ENCODE measurements at places on chromosomes 2 and 18.

DNA sequence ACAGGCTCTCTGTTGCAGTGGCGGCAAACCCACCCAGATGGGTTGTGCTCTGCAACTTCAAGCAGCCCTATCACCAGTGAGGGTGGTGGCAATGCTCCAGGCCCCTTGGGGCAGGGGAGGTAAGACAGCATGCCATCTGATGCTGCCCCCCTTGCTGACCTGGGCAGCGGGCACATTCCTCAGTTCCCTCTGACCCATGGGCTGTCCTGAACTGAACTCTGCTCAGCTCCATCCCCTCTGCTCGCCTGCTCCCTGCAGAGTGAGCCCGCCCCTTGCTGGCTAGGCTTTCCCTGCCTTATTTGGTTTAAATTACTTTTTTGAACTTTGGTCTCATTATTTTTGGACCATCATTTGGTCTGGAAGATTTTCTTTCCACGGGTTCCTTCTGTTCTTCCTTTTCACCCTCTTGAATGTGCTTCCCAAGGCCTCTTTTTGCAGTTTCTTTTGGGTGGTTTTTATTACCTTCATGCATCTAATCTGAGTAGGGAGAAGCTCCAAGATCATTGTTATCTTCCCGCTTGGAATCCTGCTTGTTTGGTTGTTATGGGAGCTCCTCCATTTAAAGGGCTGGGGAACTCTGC, 565.4 kb downstream of the TNS1 start:
- no peak for DNase-seq

GRCh38 chr2:241103176-241103595, 1.1 kb upstream of the MTERF4 start:
- no peak for DNase-seq

GRCh38 chr2:238692562-238692961, 155.3 kb upstream of the TWIST2 start:
- no peak for DNase-seq

- DNase-seq = no peak
Measured at GRCh38 chr18:29962579-29962978, 1080.0 kb downstream of the DSC3 start.

DNA sequence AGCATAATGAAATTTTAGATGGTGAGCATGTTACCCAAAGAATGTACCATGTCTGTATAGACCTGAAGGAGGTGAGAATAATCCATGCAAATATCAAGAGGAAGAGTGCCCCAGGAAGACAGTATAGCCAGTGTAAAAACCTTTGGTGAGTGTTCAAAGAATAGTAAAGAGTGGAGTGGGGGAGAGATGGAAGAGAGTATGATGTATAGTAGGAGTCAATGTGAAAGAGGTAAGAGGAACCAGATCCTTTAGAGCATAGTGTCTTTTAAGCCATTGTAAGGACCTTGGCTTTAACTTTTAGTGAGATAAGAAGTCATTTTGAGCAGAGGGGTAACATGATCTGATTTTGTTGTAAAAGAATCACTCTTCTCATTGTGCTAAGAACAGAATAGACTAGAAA, 1052.3 kb upstream of the ZEB2 start:
- DNase-seq = no peak

DNA sequence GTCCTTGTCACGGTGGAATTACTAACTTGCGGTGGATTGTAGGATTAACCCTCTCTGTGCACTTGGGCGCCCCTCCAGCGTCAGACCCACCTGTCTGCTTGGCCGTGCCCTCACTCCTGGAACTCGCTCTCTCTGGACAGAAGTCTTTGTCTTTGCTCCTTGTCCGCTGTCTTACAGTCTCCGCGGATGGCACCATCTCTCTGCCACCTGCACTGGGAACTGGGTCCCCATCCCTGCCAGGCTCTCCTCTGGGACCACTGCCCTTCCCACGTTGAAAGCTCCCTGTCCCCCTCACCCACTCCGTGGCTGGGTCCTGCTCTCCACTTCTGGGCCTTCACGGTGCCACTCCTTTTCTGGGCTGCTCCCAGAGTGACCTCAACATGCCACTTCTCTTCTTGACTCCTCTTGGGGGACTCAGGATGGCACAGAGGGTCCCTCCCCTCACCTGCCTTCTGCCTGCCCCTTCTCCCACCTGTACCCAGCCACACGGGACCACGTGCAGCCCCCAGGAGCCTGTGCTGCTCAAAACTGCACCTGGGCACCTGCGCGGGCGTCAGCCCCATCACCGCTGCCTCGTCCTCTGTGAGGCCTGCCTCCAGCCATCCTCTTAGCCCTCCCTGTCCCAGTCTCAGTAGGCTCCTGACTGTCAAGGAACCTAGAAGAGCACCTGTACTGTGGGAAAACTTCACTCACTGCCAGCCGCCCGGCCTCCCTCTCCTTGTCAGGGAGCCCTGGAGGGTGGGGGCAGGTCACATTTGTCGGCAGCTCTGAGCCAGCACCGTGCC, 11.1 kb downstream of the CNDP2 start:
- no peak for DNase-seq

DNA sequence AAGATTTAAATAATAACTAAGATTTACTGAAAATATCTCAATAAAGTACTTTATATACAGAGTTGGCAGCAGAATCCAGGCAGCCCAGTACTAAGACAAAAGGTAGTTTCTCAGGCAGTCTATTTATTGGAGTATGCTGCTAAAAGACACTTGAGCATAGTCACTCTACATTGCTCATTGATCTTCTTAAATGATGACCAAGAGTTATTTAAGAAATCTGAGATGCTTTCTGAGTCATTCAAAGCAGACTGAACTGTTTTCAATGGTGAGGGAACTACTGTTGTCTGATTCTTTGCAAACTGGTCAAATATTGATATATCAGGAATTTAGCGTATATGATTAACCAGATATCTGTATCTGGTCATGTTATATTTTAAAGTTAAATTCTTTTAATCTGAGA, 133.6 kb downstream of the PHLPP1 start:
- DNase-seq = no peak

Measured in CD4-positive, alpha-beta T cell treated with Interleukin-1 beta for 1 hour (primary cell).